ENCODE measurements at places on chromosomes 12 and 14.

- DNase-seq: no peak
Measured at GRCh38 chr12:87529413-87529812, 499.8 kb downstream of the C12orf50 start.

GRCh38 chr12:48996794-48997718 lies 2.1 kb downstream of the DDN start:
- peak; percentile 67 for DNase-seq

DNA sequence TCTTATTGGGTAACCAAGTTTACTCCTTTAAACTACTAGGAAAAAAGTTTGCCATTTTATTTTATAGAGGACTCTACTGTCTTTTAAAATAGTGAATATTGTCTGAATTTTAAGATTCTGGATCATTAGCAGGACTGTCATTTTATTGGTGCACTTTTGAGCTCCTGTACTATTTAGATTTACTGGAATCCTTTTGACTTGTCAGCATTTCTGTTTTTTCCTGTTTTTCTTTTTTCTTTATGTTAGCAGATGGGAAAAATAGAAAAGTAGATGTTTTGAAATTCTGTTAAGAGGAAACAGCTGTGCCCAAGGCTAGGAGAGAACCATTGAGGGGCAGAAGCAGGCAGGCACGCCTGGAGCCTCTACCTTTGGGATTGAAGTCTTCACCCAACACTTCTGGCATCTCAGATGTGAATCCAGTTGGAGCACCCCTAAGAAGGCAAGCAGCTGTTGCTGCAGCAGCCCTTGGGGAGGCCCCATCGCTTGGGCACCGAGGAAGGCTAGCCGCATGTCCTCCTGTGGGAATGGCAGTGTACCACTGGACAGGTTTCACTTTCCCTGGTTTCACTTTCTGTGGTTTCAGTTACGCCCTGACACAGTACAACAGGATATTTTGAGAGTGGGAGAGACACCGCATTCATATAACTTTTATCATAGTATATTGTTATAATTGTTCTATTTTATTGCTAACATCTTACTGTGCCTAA lies 11.5 kb downstream of the RIMKLB start:
- DNase-seq: no peak

DNA sequence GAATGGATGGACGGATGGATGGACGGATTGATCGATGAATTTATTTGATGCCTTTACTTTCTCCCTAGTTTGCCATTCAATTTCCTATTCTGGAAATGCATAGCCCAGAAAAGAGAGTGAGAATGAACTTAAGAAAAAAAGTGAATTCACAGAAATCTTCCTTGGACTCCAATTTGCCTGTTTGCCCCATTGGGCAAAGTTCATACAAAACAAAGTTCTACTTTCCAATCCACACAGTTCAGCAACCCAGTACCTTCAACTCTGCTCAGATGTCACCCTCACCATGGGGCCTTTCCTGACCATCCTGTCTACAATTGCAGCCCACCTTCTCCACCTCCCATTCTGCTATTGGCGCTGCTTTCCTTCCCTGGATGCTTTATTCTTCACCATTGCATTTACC lies 8.2 kb upstream of the NUAK1 start:
- no peak for DNase-seq

DNA sequence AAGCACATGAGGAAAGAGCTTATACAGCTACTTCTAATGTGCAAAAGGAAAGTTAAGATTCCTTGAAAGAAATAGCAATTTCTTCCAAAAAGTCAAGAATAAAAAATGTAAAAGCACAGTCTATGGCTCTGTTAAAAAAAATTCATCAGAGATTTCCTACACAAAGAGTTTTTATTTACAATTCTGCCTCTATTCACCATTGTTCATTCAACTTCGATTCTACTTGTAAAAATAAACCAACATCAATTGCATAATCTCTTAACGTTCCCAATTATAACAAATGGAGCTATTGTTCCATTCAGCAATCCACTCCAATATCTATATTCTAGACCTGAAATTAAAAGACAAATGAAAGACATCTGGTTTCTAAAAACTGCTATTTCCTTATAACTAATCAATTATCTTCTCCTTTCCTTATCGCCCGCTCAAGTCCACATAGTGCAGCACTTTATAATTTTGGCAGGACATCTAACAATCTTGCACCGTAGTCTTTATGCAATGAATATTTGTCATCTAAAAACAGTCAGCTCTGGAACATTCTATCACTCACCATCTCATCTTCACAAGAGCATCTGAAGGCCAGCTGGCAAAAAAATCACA lies 6.2 kb downstream of the EIF2S3B start:
- DNase-seq: no peak

DNA sequence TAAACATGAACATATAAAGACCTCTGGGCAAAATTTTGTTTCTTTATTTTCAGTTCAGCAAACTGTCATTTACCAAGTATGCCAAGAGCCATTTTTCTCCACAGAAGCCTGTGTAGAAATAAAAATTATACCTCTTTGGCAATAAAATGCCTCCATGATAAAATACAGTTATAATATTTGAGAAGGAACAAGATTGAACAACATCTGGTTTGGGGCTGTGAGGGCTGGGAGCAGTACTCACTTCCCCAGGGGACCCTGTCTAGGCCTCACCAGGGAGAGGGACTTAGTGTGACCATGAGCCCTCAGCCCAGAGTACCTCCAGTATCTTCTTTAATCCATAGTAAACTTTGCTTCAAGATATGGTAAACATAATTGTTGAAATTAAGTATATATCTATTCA lies 65.1 kb downstream of the DAAM1 start:
- no peak for DNase-seq

DNA sequence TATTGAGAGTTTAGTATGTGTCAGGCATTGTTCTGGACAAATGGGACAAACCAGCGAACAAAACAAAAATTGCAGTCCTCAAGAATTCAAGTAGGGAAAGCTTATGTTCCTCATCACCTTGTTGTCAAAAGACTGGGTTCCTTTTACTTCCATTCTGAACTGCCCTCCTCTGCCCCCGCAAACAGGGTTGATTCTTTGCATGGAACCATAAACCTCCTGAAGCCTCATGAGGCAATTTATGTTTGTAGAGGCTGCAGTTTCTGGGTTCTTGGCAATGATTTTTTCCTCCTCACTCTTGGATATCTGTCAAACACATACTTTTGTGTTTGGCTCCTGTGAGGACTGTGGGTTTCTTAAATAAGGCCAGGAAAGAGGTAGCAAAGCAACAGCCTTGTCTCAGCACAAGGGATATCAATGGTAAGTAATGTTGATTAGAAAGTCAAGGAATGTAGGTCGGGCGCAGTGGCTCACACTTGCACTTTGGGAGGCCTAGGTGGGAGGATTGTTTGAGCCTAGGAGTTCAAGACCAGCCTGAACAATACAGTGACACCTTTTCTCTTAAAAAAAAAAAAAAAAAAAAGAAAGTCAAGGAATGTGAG lies 13.9 kb downstream of the COPZ1 start:
- no peak for DNase-seq

- DNase-seq: no peak
Measured at GRCh38 chr14:39912192-39913100, 480.2 kb upstream of the FBXO33 start.

GRCh38 chr12:1935700-1936378 lies 17.4 kb upstream of the CACNA2D4 start:
- DNase-seq: no peak

DNA sequence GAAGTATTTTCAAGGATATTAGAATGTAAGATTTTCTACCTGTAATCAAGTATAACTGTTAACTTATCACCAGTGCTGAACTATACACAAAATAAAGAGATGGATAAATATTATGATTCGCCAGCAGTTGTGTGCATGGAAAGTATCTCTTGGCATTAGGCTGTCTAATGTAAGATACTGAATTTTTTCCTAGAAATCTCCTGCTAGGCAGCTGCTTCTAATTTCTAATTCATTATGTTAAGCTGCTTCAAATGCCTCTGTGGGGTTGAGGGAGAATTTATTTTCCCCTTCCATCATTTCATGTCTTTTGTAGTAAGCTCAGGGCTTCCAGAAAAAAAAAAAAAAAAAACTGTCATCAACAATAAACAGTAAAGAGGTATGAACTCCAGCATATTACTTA lies 516.0 kb downstream of the DIO2 start:
- DNase-seq: no peak

DNA sequence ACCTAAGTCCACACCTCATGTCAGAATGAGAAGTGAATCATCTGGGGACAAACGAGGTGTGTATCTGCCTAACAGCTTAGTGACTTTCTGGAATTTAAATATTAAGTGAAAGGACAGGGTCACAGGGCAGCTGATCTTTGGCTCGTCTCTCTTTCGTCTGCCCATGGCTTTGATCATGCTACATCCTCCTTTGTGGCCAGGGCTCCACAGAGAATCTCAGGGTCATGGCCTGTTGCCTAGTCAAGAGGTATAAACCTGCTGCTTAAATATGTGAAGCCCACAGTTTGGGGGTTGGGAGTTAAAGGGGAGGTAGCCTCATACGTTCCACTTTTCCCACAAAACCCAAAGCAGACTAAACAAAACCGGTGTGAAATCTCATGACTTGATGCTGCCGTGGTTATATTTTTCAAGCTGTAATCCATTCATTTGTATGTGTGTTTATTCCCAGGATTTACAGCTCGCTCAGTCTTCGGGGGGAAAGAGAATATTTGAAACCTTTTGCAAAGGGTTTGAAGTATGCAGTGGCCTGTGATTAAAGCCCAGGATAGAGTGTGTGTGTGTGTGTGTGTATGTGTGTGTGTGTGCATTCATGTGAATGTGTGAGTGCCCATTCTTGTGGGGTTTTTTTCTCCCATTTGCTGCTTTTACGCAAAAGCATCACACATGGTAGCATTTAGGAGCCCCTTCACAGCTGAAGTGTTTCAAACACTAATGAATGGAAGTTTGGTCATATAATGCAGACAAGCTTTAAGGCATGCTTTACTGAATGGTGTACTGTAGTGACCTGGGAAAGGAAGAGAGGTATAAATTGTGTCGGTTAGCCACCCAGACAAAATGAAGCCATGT lies 137.1 kb downstream of the HMGA2 start:
- DNase-seq: no peak

- DNase-seq: no peak
Measured at GRCh38 chr12:85951823-85952222, 77.7 kb downstream of the NTS start.

GRCh38 chr12:68595241-68595640 lies 15.5 kb upstream of the RAP1B start:
- DNase-seq: no peak

DNA sequence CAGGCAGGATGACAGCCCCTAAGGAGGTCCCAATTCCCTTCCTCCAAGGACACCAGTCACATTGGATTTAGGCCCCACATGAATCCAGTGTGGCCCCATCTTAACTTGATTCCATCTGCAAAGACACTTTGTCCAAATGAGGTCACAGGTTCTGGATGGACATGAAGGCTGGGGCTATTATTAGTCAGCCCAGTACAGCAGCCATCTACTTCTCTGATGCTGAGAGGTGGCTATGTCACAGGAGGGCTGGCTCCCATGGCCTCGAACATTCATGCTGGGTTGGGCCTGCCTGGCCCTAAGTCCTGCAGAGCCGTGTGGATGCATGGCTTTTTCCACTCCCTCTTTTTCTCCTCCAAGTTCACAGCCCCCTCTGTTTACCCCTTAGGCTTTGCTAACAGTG lies 35.9 kb downstream of the SLC15A4 start:
- no peak for DNase-seq

GRCh38 chr14:99272899-99273765 lies 1.1 kb upstream of the BCL11B start:
- DNase-seq: peak; percentile 53

GRCh38 chr12:99334285-99335056 lies 313.1 kb upstream of the GARIN6 start:
- no peak for DNase-seq

DNA sequence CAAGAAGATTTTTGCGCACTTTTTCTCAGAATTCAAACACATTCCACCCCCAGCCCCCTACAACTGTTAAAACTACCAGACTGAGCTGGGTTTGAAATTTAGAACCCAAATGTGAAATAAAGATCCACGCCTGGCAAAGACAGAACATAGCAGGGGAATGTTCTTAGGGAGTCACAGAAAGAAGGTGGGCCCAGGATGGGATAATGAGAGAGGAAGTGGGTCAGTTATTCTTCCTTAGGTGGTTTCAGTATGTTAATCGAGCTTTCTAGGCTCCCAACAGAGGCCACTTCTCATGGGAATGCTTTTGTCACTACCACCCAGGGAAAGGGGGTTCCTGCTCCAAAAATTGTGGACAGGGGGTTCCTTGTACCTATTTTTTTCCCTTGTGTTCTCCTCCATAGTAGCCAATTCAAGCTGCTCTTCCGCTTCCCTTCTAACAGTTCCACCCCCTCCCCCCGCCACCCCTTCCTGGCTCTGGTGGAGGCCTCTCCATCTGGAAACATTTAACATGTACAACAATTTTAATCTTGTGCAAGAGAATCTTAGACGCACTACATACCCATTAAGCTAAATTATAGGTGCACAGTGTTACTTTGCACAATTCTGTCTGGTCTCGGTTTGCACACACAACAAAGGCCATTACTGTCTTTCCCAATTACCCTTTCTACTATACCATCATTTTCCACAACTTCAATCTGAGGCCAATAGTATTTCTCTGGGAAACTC lies 218.1 kb downstream of the MON2 start:
- DNase-seq: no peak

- DNase-seq: no peak
Measured at GRCh38 chr12:5827591-5827990, 117.5 kb downstream of the ANO2 start.

- DNase-seq: no peak
Measured at GRCh38 chr12:115433014-115433634, 749.1 kb upstream of the TBX3 start.

- DNase-seq: no peak
Measured at GRCh38 chr12:50458606-50459005, 46.2 kb upstream of the DIP2B start.

- DNase-seq: no peak
Measured at GRCh38 chr12:129696926-129697325, 206.9 kb downstream of the TMEM132D start.

- DNase-seq: no peak
Measured at GRCh38 chr12:114638790-114639435, 45.1 kb downstream of the TBX3 start.

DNA sequence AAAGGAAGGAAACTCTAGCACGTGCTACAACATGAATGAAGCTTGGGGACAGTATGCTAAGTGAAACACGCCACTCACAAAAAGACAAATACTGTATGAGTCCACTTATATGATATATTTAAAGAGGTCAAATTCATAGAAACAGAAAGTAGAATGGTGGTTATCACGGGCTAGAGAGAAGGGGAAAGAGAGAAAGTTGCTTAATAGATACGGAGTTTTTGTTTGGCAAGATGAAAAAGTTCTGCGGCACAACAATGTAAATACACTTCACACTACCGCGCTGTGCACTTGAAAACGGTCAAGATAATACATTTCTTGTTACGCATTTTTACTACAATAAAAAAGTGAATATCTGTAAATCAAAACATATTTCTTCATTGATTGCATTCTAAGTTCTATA lies 37.3 kb downstream of the FBLN5 start:
- no peak for DNase-seq

- no peak for DNase-seq
Measured at GRCh38 chr14:104386151-104386841, 193.3 kb upstream of the C14orf180 start.

- no peak for DNase-seq
Measured at GRCh38 chr12:117688446-117688845, 280.3 kb downstream of the KSR2 start.

All from CD4-positive, alpha-beta T cell treated with Interleukin-21 for 1 hour (primary cell).